ENCODE measurements at places on chromosomes 13 and 19.

GRCh38 chr19:28264556-28264955 is 948.4 kb downstream of the UQCRFS1 start:
- DNase-seq, result no peak

DNA sequence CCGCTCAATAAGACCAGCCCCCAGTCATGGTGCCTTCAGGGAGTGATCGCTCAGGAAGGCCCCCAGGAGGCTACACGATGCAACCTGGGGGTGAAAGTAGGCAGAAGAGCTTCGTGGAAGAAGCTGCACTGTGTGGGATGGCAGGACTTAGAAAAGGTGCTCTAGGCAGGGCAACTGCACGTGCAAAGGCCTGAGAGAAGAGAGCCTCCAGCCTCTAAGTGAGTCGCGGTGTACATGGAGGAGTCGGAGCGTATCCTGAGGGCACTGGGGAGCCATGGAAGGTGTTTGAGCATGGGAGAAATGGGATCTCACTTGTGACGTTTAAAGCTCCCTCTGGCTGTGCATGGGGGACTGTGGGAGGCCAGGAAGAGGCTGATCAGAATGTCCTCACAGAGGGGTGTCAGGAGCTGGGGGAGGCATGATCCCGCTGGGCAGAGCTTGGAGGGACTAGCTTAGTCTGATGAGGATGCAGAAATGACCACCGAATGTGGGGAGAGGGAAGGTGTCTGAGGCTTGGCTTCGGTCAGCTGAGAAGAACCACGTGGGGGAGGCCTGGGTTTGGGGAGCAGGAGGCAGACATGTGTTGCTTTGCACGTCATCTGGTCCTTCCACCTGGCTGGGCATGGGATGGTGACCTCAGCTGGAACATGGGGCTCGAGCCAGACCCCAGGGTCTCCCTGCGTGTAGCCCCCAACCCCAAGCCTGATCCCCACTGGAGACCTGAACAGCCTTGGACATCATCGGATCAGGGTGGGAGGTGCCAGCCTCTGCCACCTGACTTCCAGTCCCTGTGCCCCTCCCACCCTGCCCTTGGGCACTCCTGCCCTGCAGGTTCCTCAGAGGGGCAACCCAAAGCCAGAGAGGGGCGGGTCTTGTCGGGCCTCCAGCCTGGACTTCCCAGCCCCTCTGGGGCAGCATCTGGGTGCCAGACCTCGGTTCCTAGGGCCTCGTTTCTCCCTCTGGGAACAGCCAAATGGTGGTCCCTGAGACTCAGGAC is 1.1 kb downstream of the APC2 start:
- no peak for DNase-seq

GRCh38 chr19:46383846-46384245 is 29.5 kb downstream of the CCDC8 start:
- no peak for DNase-seq

DNA sequence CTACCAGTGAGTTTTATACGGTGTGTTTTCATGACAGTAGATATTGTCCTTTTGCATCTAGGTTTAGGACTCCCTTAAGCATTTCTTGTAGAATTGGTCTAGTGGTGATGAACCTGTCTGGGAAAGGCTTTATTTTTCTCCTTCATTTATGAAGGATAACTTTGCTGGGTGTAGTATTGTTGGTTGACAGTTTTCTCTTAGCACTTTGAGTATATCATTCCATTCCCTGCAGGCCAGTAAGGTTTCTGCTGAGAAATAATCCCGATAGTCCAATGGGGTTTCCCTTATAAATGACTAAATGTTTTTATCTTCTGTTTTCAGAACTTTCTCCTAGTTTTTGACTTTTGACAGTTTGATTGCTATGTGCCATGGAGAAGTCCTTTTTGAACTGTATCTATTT is 57.2 kb downstream of the DNAJC3 start:
- DNase-seq, result no peak

DNA sequence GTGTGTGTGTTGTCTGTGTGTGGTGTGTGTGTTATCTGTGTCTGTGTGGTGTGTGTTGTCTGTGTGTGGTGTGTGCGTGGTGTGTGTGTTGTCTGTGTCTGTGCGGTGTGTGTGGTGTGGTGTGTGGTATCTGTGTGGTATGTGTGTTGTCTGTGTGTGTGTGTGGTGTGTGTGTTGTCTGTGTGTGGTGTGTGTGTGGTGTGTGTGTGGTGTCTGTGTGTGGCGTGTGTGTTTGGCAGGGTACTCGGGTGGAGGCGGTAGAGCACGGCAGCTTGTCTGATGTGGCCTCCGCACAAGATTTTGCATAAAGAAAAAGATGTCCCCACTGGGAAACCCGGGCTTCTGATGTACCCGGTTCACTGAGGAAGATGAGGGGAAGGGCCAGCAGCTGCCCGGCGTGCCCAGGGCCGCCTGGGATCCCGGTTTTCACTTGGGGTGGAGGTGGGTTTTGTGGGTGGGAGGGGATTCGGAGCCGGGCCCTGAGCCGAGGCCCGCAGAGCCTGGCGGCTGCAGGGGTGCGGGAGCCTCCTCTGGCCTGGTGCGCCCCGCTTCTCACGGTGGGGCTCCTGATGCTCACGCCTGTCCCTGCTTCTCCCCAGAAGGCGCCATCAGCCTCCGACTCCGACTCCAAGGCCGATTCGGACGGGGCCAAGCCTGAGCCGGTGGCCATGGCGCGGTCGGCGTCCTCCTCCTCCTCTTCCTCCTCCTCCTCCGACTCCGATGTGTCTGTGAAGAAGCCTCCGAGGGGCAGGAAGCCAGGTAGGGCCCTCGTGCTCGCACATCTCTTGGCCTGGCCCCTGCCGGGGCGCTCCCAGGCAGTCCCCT is 21.2 kb downstream of the HDGFL2 start:
- DNase-seq, result no peak

DNA sequence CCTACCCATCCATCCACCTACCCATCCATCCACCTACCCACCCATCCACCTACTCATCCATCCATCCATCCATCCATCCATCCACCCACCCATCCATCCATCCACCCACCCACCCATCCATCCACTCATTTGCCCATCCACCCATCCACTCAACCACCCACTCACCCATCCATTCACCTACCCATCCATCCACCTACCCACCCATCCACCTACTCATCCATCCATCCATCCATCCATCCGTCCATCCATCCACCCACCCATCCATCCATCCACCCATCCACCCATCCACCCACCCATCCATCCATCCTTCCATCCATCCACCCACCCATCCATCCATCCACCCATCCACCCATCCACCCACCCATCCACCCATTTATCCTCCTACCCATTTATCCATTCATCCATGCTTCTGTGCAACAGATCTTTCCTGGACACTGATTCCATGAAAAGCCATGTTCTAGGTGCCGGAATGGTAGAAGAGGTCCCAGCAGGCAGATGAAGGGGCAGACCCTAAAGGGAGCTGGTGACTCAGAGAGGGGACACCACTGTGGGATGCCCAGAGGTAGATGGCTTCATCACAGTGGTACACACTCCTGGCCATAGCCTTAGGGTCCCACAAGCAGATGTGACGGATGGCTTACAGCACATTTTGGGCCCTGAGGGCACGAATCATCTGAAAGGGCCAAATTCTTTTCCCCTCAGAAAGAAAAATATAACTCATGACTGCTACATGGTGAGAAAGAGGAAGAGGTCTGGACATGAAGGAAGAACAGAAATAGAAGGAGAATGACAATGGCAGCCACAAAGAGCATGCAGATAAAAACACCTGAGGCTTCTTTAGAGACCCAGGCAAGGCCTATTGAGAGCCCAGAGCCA is 76.0 kb downstream of the KCTD15 start:
- no peak for DNase-seq

DNA sequence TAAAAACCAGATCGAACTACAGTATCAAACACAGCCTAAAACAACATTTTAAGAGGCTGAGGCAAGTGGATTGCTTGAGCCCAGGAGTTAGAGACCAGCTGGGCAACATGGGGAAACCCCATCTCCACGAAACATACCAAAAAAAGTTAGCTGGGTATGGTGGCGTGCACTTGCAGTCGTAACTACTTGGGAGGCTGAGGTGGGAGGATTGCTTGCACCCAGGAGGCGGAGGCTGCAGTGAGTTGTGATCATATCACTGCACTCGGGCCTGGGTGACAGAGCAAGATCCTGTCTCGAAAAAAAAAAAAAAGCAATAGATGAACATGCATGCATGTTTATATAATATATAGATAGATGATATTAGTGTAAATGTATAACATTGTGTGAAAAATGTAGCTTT is 5.2 kb upstream of the MRPS31 start:
- no peak for DNase-seq

DNA sequence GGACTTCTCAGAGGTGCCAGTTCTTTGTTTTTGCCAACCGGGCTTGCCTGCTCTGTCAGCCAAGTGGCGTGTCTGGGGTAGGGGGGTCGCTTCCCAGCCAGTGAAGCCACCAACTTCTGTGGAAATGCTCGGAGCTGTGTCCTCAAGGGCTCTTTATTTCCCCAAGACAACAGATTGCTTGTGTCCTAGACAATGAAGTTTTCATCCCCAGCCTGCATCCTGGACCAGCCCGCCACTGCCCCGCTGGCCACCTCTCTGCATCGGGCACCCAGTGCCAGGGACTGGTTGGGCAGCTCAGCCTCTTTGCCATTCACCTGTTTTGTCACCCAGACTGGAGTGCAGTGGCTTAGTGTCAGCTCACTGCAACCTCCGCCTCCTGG is 3.7 kb downstream of the RAB11B start:
- DNase-seq, result no peak

DNA sequence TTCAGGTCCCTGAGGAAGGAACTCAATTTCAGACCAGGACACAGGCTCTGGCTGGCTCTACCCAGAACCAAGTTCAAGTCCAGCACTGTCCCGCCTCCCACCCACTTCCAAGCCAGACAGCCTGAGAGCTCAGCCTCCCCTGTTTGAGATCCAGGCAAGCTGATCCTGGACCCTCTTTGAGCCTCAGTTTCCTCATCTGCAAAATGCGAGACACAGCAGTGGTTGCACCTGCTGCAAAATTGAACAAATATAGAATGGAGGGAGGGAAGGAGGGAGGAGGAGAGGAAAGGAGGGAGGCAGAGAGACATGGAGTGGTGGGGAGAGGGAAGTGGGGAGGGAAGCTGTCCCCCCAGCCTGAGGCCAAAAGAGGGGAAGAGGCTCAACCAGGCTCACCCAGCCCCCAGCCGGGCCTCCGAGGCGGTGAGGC is 751 bp downstream of the TMEM221 start:
- DNase-seq, result no peak

DNA sequence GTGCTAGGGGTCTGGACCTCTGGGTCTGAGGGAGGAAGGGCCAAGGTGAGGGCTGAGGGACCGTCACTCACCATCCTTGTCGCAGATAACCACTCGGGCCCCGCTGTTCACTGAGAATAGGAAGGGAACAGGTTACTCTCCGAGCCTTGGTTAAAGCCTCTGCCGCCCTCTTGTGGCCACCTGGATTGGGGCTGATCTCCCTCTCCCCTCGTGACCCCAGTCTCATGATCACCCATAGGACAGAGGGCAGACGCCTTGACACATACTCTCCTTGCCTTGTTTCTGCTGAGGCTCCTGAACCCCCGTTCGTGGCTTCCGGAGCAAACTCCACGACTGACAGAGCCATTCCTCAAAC is 580 bp downstream of the HSD17B14 start:
- peak; percentile 63 for DNase-seq

- DNase-seq, result no peak
Observed at GRCh38 chr13:22662771-22663170, 518.0 kb upstream of the SGCG start.

Measured in stromal cell of bone marrow (primary cell).